Stimulated activated CD4-positive, alpha-beta T cell treated with anti-CD3 and anti-CD28 coated beads, Interleukin-4, amount 100 ng/mL, for 48 hours (primary cell): ENCODE measurements at places on chromosomes 6 and 20.

GRCh38 chr6:11230158-11231107, 2.0 kb downstream of the NEDD9 start:
- no peak for DNase-seq

DNA sequence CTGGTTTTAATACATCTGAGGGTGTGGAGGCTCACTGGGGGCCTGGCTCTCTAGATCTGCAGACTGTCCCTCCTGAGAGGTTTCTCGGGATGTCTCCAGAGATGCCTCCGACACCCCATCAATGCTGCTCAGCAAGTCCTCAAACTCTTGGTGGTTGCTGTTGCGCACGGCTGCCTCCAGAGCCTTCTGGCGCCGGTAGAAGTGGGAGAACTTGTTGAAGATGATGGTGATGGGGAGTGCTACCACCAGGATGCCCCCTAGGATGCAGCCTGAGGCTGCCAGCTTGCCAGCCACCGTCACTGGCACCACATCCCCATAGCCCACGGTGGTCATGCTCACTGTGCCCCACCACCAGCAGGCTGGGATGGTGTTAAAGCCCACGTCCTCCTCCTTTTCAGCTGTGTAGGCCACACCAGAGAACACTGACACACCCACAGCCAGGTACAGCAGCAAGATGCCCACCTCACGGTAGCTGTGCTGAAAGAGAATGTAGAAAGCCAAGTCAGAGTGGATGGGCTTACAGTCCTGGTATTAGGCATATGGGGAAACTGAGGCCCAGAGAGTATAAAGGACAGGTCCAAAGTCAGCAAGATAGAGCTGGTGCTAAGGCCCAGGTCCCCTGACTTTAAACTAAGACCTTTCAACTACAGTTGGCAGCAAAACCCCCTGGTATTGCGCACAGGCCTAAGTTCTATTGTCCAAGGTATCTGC, 5.9 kb downstream of the KCNS1 start:
- DNase-seq, result no peak

GRCh38 chr6:68638230-68638900, 3.3 kb downstream of the ADGRB3 start:
- no peak for DNase-seq

DNA sequence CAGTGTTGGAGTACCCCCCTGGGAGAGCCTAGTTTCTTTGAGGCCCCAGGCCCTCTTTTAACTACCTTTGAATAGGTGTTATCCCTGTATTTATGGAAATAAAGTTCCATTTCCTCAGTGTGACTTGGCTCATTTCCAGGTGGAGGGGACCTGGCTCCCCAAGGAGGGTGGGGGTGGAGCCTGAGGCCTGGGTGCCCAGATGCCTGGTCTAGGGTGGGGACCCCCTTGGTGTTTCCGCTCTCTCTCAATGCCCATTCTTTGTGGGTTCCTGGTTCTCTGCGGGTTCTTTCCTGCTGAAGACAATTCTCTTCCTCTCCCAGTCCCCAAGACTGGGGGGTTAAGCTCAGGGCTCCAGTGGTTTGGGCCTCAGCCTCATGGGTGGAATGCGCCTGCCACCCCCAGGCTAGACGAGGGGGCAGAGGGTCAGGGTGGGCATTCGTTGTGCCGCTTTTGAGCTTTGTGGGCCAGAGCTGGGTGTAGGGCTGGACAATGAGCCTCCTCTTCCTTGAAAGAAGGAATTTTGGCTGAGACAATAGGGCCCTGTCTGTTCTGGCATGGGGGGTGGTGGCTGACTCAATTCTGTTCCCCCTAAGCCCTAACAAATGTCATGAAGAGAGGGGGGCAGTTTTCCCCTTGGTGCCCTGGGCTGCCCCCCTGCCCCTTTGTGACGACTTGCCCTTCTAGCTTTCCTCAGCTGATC, 686 bp upstream of the EGFL8 start:
- no peak for DNase-seq

GRCh38 chr6:10531503-10531902, 10.4 kb downstream of the GCNT2 start:
- DNase-seq, result no peak

DNA sequence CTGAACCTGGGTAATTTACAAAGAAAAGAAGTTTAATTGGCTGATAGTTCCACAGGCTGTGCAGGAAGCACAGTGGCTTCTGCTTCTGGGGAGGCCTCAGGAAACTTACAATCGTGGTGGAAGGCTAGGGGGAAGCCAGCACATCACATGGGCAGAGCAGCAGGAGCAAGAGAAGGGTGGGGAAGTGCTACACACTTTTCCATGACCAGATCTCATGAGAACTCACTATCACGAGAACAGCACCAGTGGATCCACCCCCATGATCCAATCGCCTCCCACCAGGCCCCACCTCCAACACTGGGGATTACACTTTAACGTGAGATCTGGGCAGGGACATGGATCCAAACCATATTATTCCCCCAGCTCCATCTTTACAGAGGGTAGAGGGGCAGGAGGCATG, 166.4 kb downstream of the NFATC2 start:
- DNase-seq, result no peak

DNA sequence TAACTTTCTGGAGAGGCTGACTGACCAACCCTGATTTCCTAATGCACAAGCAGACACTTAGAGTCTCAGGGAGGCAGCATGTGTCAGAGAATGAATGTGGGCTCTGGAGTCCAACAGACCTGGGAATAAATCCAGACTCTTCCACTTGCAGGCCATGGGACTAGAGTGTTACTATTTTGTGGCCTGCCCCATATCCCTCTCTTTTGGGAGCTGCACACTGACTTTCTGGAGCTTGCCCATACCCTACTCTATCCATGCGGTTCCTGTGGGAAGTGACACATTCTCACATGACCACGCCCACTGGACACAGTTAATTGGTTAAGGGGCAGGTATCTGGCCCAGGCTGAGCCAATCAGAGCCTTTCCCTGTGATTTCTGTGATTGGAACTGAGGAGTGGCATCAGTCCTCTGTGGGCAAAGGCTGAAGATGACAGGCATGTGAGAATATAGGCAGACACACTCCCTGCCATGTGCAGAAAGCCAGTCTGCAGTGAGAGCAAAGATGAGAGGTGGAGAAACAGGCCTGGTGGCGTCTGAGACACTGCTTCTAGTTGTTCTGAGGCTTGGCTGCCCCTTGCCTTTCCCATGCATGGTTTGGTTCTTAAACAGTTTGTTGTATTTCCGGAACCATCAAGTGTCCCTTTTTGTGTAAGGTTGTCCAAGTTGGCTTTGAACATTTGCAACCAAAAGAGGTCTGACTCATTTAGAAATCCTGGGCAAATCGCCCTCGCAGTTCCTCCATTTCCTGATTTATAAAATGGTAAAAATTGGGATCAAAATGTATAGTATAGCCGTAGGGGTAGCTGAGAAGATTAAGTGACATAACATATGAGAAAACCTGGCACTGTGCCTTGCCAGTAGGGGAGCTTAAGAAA, 125.6 kb downstream of the CDC5L start:
- no peak for DNase-seq

GRCh38 chr6:4550227-4550597, 226.0 kb upstream of the CDYL start:
- DNase-seq, result no peak

GRCh38 chr20:32474009-32474716, 111.0 kb downstream of the NOL4L start:
- DNase-seq, result no peak

- no peak for DNase-seq
Measured at GRCh38 chr6:79261666-79262065, 27.2 kb upstream of the HMGN3 start.

DNA sequence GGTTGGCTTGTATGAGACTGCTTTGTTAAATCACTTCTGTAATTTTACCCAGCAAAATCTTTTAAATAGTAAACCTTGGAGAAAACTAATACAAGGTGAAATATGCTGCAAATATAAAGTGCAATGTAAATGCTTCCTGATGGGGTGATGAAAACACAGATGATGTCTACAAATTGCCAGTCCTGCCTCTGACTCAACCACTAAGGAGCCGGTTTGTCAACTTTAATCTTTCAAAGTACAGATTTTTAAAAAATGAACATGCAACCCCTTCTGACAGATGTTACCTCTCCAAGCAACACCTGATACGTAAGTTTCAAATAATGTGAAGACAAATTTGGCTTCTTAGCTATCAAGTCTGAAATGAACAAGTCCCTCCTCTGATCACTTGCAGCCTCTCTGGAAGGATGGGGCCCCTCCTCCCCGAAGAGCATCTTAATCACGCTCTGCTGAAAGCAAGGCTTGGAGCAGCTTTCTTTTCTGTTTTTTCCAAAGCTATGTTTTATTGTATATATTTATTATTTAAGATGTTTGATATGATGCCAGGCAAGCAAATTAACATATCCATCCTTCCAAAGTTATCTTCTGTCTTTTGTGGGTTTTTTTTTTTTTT, 196.0 kb downstream of the MYLK4 start:
- DNase-seq, result no peak

DNA sequence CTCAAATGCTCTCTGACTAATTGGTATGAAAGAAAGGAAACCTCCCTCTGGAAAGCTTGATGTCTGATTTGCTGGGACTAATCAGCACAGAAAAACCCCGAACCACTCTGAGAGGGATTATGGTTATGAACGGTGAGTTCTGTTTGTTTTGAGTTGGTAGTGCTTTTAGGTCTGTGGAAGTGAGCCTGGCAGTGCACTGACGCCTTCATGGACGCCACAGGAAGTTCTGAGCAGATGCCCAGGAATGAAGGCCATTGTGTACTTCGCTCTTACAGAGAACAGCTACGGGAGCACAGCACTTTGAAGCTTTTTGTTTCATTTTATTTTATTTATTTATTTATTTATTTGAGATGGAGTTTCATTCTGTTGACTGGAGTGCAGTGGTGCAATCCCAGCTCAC, 754.1 kb downstream of the QKI start:
- no peak for DNase-seq

- no peak for DNase-seq
Measured at GRCh38 chr20:33897313-33897912, 86.3 kb downstream of the CHMP4B start.

- DNase-seq, result no peak
Measured at GRCh38 chr6:116101302-116101718, 657 bp downstream of the NT5DC1 start.

GRCh38 chr6:76441875-76442274, 369.4 kb upstream of the IMPG1 start:
- no peak for DNase-seq

DNA sequence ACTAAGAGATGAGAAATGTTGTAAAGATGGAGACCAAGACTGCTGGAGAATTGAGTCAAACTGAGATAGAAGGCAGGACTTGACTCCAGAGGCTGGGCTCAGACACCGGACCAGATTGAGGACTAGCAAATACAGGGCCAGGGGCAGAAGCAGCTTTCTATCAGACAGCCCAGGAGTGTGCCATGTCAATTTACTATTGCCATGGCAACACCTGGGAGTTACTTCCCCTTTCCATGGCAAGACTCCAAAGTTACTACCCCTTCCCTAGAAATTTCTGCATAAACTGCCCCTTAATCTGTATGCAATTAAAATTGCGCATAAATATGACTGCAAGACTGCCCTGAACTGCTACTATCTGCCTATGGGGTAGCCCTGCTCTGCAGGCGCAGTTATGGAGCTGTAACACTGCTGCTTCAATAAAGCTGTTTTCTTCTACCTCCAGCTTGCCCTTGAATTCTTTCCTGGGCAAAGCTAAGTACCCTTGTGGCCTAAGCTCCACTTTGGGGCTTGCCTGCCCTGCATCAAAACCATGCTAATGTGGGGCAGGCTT, 90.1 kb upstream of the EDN1 start:
- DNase-seq, result no peak

GRCh38 chr6:90098001-90098531, 198.6 kb downstream of the BACH2 start:
- DNase-seq, result no peak

DNA sequence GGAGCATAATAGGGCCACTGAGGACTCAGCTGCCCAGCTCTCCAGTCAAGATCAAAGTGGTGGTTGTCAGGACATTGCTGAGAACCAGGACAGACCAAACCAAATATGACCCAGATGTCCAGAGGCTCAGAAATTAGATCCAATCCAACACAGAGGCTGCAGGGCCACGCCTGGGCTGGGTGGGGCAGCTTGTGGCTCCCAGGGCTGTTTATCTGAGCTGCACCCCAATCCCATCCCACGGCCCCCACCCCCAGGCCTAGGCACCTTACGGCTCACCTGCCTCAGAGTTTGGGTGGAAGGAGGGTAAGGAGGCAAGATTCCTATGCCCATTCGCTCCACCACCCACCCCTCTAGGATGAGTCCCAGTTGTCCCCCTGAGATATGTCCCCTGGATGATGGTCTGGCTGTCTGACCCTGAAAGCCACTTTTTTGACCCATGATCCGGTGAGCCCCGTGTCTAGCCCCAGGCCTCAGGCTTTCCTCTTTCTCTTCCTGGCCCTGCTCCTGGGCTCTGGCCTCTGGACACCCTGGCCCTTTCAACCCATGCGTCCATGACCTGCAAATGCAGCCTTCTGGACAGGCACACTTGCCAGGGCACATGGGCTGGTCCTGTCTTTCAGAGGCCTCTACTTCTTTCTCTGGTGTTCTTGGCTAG, 40.0 kb downstream of the CPXM1 start:
- no peak for DNase-seq

GRCh38 chr20:11429168-11429567, 488.5 kb upstream of the BTBD3 start:
- no peak for DNase-seq

DNA sequence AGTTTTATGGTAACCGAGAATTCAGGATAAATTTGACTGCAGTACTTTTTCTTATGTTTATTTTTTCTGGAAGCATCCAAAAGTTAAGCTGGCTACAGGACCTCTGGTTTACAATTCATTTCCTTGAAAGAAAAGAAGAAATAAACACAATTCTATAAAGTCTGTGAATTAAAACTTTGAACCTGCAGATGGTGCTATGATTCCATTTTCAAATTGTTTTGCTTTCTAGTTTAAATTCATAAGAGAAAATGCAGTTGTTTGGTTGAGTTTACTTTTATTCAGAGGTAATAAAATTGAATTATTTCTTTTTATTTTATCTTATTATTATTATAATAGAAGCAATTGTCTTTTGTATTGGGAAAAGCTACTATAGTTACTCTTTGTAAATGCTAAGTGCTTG, 1.8 kb upstream of the VIP start:
- no peak for DNase-seq

DNA sequence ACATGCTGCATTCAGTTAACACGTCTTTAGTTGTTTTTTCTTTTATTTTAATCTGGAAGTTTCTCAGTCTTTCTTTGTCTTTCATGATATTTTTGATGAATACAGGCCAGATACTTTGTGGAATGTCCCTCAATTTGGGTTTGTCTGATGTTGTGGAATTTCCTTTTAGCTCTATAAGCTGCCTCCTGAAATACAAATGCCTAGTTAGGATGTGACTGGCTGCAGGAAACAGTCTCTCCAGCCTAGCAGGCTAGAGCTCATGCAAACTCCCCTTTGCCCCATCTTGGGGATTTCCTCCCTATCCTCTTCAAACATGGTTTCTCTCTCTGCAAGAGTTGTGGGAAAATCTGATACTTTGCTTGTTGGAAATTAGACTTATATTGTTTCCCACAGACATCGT, 89.3 kb upstream of the JAG1 start:
- no peak for DNase-seq

- DNase-seq, result no peak
Measured at GRCh38 chr6:144689503-144690040, 404.4 kb downstream of the UTRN start.

GRCh38 chr6:105748737-105749161, 337.4 kb upstream of the PRDM1 start:
- no peak for DNase-seq

GRCh38 chr20:59932616-59933295, 681 bp downstream of the SYCP2 start:
- DNase-seq, result no peak
